ENCODE measurements at places on chromosomes 5 and 9.

DNA sequence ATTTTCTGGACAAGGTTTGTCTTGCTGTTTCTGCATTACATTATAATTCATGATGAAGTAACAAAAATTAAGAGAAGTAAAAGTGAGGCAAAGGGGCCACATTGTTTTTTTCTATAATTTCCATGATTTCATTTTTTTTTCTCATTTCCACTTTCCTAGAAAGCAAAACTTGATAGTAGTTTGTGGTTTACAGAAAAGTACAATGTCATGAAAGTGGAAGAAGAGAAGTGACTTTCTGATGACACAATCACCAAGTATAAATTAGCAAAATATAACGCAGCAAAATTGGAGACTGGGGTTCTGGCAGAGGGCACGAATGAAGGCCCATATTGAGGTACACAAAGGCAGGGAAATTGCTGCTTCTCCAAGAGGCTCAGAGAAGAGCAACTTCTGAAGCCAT, 5.0 kb upstream of the IFNA14 start:
- DNase-seq = no peak

GRCh38 chr5:6652025-6652424, 18.8 kb downstream of the SRD5A1 start:
- DNase-seq = no peak

GRCh38 chr9:127128341-127129072, 6.1 kb upstream of the ANGPTL2 start:
- no peak for DNase-seq

DNA sequence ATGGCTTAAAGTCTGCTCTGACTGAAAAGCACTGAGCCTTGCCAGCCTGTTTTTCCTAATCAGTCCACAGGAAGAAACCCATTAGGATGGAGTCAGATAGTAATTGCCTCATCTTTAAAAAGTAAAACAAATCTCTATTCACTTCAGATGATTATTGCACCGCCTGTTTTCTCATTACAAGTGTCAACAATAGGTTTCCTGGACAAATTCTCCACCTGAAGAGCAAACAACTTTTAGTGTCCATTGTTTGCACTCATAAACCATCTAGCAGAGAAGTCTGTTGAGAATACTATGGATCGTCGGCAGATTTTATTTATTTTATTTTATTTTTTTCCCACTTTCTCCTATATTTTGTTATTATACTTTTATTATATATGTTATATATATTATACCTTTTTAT, 20.3 kb downstream of the C5orf63 start:
- DNase-seq = no peak

GRCh38 chr5:160175438-160176218, 53.7 kb upstream of the FABP6 start:
- no peak for DNase-seq

DNA sequence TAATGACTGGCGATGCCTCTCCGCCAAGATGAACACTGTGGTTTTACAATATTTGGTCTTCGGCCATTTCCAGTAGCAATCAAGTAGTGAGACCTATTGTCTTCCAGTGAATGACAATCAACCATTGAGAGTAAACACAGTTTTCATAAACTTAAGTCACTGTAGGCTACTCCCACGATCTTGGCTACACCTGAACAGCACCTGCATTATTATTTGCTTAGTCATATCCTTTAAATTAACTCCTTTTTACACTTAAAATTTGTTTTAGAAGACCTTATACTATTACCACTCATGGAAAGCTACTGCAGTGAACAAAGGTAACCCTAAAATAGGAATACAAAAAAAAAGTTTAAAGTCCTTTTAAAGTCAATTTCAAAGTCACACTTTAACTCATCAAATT, 58.2 kb downstream of the ZNF354C start:
- no peak for DNase-seq

- no peak for DNase-seq
Measured at GRCh38 chr5:481347-481746, 38.4 kb downstream of the EXOC3 start.

DNA sequence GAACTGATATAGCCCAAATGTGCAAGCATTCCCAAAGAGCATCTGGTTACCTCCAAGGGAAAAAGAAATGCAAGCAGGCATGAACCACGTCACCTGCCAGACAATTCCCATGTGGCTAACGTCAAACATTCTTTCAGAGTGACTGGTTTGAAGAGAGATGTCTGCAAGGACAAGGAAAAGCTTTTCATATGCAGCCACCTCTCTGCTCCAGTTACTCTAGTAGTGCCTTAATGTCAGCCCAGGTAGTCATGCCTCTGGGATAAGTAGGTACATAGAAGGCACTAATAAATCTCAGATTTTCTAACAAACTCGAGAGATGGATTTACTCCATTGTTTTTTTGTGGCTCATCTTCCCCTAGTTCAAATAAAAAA, 96.8 kb upstream of the IFNK start:
- peak; percentile 65 for DNase-seq

GRCh38 chr5:114408847-114409246, 47.0 kb downstream of the KCNN2 start:
- DNase-seq = no peak

- no peak for DNase-seq
Measured at GRCh38 chr9:123716339-123716945, 213.5 kb downstream of the DENND1A start.

GRCh38 chr5:121634946-121635345, 216.7 kb upstream of the FTMT start:
- no peak for DNase-seq

- no peak for DNase-seq
Measured at GRCh38 chr9:92640398-92641091, 29.4 kb downstream of the IPPK start.

GRCh38 chr5:170429014-170429413, 39.8 kb upstream of the KCNMB1 start:
- peak; percentile 22 for DNase-seq

DNA sequence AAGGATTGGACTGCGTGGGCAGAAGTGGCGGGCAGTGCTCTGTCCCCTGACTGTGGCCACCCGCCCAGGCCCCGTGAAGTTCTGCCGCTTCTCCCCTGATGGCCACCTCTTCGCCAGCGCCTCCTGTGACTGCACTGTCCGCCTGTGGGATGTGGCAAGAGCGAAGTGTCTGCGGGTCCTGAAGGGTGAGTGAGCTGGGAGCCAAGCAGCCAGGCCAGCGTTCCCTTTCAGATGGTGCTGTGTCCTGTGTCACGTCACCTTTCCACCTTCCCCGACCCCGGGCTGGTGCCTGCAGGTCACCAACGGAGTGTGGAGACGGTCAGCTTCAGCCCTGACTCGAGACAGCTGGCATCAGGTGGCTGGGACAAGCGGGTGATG, 2.3 kb downstream of the WDR38 start:
- no peak for DNase-seq

DNA sequence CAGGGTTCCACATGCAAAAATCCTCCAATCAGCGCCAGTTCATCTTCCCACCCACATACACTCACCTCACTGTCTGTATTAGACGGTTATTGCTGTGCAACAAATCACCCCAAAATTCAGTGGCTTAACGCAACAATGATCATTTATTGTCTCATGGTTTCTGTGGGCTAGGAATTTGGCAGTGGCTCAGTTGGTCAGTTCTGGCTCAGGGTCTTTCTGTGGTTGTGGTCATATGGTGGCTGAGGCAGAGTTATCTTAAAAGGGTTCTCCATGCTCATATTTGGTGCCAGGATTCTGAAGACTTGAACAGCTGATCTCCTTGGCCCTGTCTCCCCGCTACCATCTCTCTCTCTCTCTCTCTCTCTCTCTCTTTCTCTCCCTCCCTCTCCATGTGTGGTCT, 12.9 kb downstream of the ZNF618 start:
- no peak for DNase-seq

GRCh38 chr5:73740274-73740790, 114.3 kb downstream of the ARHGEF28 start:
- DNase-seq = no peak

GRCh38 chr9:111730937-111731567, 63.7 kb downstream of the SHOC1 start:
- DNase-seq = peak; percentile 78

GRCh38 chr9:92133949-92134604, 18.9 kb upstream of the SPTLC1 start:
- peak; percentile 85 for DNase-seq

DNA sequence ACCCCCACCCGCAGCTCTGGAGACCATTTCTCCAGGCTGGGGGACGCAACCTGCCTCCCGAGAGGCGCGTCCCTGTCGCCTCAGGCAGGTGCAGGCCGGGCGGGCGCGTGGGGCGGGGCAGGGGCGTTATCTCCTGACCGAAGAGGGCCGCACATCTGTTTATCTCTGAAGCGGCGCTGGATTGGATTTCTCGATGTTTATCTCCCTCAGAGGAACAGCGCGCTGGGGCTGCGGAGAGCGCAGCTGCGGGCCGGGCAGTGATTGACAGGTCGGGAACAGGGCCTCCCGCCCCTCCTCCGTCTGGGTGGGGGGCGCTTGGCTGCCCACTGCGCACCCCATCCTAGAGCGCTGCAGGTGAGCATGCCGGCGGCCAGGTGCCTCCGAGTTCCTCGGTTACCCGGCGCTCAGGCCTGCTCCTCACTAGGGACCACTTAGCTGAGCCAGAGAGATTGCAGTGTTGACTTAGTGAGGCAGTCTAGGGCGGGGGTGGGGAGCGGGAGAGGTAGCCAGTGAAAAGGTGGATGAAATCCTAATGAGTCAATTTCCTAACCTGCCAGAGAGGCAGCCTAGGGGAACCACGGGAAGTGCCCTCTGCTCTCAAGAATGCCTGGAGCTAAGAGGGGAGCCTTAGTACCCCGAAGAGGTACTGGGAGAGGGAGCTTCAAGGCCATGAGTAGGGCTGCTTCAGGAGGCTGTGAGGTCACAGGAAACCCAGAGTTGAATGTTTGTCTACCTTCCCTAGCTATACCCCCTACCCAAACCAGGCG, 39.6 kb upstream of the TIFAB start:
- no peak for DNase-seq

GRCh38 chr5:102229685-102230084, 66.4 kb downstream of the SLCO4C1 start:
- DNase-seq = no peak

DNA sequence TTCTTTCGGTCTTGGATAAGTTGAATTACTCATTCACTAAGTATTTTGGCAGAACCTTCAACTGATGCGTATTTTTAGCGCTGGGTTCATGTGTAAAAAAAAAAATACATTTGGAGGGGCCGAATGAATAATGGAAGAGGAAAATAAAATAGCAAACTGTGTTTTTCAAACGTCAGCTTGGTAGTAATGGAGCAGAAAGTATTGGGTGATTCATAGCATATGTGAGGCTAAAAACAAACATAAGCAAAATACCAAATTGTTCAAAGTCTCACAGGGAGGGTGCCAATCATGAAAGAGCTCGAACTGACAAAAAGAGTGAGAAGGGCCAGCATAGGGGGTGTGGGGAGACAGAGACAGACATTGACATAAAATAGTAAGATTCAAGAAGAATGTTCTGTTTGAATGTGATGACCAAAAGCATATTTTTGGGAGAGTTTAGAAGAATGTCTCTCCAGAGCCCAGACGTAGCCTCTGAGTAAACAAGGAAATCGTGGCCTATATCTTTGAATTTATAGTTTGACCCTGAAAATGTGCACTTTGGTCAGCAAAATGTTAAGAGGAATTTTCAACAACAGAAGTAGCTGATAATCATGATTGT, 174.9 kb upstream of the HMHB1 start:
- peak; percentile 50 for DNase-seq

DNA sequence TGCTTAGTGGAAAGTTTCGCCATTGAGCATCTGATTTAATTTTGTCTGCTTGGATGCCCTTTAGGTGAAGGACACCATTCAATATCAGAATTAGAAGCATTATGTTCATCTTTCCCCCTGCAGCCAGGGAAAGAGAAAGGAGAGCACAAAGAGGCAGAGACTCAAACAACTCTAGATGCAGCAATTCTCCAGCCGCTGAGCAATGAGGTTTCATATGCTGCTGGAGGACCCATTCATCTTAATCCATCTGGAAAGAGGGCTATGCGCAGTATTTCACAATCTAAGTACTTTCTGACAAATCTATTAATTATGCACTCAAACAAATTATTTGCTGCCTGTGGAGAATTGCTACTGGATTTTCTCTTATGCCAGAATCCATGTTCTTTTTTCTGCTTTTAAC, 527.0 kb upstream of the TUSC1 start:
- no peak for DNase-seq

- DNase-seq = no peak
Measured at GRCh38 chr5:41851116-41851515, 19.1 kb downstream of the OXCT1 start.

DNA sequence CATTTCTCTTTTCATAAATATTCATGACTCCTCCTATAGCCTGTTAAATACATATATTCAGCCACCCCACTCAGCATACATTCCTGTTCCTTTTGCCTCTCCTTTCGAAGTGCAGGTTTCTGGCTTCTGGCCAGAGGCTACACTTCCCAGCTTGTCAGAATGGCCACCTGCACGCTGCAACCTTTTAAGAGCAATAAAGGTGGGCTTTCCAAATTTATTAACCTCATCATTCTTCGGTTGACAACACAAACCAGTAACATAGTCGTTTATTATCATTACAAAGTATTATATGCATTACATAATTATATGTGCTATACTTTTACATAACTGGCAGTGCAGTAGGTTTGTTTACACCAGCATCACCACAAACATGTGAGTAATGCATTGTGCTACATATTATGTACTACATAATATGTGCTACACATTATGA, 16.5 kb upstream of the TMEM171 start:
- no peak for DNase-seq

- peak; percentile 85 for DNase-seq
Measured at GRCh38 chr5:43514471-43514815, 505 bp downstream of the C5orf34 start.

DNA sequence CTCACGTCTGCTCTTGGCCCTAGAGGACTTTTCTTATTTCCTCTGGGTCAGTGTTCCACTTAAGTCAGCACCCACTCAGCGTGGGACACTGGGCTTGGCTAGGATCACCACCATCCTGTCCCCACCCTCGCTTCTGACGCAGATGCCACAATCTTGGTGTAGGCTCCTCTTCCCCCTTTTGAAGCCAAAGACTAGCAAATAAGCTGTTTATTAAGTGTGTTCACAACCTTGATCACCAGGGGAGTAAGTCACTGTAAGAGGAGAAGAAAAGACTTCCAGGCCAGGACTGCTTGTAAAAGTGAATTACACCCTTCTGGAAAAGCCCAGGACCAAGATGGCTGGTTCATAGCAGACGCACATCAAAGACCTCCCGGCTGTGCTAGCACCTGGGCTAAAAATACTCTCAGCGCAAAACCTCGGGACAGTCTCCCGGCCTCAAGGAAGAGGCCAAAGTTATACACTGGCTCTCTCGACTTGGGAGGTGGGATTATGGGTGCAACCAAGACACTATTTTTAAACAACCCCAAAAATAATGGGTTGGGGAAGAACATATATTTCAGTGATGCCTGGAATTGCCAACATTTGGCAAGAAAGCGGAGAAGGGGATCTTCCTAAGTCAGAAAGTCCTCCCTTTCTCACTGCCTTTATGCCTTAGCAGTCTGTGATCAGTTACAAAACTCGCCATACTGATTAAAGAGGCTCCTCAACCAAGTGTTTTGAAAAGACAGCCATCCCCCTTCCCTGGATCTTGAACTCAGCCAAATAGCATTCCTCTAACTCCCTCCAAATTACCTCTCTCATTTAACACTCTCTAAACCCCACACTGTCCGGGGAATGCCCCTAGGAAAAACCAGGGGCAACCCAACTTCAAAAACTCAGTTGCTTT, 69.4 kb downstream of the RAPGEF1 start:
- no peak for DNase-seq
